ENCODE measurements at places on chromosomes 4 and X.

GRCh38 chrX:111302284-111302683, 32.0 kb upstream of the CAPN6 start:
- no peak for DNase-seq

DNA sequence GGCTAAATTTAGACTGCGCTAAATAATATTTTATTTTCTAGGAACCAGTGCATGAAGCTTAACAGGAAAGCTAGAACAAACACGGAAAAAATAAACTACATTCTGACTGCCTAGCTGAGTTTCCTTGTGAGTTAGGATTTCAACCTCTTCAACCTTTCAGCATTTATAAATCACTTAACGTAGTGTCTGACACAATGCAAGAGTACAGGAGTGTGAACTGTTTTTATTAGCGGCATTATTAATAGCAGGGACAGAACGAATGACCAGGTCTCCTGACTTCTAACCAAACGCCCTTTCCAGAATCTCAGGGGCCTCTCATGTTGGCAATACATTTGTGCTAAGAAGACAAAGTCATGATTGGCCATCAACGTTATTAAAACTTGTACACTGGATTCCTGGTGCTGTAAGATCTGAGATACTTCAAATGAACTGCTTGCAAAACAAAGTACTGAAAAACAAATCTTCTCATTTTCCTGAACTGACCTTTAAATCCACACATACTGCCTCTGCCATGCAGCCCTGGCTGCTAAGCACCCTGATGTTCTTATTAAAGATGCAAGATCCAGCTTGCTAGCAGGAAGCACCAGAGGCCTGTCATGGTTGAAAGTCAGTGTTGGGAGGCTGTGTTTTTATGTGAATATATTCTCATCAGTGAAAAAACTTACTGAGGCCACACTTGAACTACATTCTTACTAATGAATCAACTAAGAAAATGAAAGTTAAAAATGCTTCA, 380.4 kb upstream of the CPEB2 start:
- no peak for DNase-seq

DNA sequence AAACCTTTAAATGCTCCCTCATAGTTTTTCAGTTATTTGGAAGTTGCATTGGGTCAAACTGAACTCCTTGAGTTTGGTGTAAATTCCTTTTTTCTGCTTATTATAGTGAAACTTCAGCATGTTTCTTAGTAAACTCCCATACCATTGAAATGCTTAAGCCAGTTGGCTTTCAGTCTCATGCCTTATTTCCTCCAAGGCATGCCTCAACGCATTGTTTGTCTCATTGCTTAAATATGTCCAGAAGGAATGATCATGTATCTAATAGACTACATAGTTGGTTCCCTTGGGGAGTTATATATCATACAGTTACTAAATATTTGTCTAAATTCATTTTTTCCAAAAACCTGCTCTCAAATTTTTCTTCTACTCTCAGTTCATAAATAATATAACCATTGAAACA, 114.0 kb downstream of the STOX2 start:
- no peak for DNase-seq

DNA sequence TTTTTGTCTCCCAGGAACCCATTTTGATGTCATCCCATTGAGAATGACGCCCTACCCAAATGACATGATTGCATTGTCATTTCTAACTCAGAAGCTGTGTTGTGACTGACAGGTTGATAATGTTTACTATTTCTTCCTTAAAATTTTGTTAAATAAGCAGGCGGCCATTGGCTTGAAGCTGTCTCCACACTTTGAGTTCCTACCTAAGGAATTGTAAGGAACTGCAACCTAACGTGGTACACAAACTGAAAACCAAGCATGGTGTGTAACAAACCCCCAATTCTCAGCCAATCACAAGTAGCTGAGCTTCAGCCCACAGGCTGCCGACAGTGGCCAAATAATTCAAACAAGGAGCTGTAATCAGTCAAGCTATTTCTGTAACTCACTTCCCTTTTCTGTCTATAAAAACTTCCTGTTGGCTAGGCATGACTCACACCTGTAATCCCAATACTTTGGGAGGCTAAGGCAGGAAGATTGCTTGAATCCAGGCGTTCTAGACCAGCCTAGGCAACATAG, 2.9 kb upstream of the MND1 start:
- DNase-seq = no peak

GRCh38 chr4:158945529-158946108, 157.3 kb upstream of the RAPGEF2 start:
- DNase-seq = no peak

- DNase-seq = no peak
Observed at GRCh38 chrX:108417257-108417656, 21.0 kb downstream of the COL4A6 start.

- no peak for DNase-seq
Observed at GRCh38 chrX:28585767-28586166, 1.5 kb upstream of the IL1RAPL1 start.

- DNase-seq = no peak
Observed at GRCh38 chr4:107392951-107393350, 327.1 kb downstream of the PAPSS1 start.

DNA sequence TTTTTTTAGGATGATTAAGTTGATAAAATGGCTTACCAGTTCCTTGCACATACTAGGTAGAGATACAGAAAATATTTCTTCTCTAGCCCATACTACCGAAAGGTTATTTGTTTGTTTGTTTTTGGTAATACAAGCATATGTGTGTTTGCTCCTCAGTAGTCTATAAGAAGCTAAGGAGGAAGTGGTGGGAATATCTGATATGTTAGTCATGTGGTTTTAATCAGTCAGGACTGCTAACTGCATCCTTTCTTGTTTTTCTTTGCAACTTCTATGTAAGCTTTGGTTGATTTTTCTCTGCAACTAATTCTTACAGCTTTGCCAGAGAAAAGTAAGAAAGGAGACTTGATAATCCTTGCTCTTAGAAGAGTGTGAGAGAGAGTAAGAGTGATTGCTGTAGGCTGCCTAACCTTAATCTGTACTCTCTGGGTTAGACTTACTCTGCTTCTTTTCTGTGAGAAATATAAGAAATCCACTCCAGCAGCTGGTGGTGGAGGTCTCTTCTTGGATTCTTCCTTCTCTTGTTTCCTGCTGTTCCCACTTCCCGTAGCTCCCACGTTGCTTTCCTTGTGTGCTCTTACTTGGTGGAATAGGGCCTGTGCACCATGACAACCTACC, 28.3 kb downstream of the SEPTIN11 start:
- no peak for DNase-seq

DNA sequence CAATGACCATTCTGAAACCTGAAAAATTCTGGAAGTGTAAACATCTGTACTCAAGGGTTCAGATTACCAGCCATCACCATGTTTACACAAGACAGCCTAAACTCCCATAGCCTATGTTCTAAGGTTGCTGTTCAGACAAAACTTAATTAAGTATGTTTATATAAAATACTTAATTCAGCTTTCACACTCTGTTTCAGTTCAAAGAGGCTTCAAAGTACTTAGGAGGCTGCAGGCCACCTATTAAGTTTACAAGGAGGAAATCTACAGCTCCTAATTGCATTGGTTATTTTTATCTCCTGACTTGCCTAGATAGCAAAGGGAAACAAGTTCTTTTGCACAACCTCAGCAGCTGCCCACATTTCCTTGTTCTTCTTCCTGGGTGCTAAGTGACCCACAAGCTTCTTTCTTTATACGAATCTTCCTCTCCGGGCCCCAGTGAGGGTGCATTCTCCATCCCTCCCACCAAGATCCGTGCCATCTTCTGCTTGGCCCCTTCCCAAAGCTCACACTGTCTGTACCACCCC, 2.0 kb downstream of the GAK start:
- DNase-seq = no peak

- DNase-seq = no peak
Observed at GRCh38 chr4:129429581-129430320, 333.8 kb downstream of the C4orf33 start.

DNA sequence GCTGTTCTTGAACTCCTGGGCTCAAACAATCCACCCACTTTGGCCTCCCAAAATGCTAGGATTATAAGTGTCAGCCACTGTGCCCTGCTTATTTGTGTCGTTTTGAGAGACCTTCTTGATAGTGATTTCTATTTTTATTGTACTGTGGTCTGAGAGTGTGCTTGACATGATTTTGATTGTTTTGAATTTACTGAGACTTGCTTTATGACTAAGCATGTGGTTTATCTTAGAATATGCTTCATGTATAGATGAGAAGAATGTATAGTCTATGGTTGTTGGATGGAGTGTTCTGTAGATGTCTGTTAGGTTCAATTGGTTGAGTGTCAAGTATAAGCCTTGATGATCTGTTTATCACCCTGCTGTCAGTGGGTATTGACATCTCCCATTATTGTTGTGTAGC, 789.3 kb downstream of the IL1RAPL1 start:
- no peak for DNase-seq

DNA sequence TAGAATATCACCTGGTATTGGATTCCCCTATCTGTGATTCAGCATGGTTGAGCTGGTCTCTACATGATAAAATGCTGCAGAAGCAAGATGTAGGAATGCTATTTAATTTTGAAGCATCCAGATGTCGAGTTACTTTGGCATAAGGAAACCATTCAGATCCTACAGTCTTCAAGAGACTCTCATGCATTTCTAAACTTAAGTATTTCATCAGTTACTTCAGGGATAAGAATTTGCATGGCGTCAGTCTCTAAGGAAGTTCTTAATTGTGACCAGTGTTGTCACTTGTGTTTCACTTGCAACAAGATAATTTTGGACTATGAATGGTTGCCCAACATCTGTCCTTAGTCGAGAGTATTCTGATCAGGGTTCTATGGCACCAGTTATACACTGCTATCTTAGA, 192.4 kb downstream of the CCNG2 start:
- DNase-seq = no peak

DNA sequence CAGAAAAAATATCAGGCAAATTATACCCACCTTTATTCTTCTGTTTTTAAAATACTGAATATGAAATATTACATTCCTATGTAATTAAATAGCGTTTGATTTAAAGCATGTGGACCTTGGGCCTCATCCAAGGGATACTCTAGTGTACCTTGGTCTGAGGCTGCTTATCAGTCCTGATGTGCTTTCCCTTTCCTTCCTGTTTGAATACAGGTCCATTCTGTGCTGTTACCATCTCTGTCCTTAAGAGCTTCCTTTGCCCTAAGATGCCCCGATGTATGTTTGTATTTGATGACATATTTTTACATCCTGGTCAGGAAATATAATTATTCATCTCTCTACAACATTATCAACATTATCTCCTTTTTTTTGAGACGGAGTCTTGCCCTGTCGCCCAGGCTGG, 24.1 kb downstream of the FAT4 start:
- no peak for DNase-seq

DNA sequence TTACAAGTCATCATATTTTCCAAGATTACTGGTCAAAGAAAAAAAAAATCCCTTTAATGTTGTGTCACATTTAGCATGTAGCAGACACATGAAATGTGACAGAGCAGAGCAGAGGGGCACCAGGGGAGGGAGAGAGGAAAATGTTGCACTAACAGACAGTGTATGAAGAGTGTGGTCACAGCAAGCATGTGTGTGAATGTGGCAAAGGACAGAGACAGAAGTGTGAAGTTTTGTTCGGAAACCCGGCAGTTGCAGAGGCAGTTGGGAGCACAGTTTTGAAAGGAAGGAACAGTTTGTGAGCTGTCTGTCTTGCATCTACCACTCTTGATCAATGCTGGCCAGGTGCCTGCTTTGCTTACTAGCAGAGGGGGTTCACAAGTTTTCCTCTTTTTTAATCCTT, 83.9 kb upstream of the MAP3K15 start:
- no peak for DNase-seq

DNA sequence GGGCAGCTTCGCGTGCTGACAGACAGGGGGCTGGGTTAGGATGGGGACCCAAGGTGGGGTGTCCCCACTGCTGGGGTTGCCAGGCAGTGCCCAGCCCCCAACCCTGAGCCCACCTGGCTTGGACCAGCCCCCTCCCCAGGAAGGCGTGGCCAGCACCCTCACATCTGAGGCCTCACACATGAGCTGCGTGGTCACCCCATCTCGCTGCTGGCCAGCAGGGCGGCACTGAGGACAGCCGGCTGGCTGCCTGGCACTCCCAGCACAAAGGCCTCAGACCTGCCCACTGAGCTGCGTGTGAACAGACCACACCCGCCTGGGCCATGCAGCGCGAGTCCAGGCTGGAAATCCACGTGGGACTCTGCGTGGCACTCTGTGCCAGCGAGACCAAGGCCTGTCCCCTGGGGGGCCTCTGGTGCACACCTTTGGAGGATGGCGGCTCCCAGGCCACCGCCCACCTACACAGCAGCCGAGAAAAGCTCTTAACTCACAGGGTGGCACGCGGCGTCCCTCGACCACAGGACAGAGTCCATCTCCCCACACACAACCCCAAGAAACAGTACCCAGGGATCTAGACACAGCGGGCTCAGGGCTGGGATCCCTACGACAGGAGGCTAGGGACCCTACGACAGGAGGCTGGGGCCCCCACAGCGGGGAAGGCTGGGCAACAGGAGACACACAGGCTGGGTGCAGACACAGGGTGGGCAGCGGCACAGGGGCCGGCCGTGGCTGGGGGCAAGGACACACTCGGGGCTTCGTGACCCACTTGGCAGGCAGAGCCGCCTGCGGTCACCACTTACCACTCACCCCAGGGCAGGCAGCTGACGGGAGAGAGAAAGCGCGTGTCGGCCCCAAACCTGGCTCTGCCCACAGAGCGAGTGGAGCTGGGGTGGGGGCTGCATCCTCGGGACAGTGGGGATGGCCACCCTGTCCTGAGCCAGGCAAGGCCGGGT, 9.8 kb downstream of the DGKQ start:
- DNase-seq = no peak

- no peak for DNase-seq
Observed at GRCh38 chr4:46506876-46507275, 116.9 kb upstream of the GABRA2 start.

GRCh38 chrX:148788449-148788848, 288.0 kb downstream of the AFF2 start:
- DNase-seq = no peak

GRCh38 chr4:30847167-30847566, 127.0 kb downstream of the PCDH7 start:
- no peak for DNase-seq

- no peak for DNase-seq
Observed at GRCh38 chr4:61203436-61203790, 3.3 kb downstream of the ADGRL3 start.

DNA sequence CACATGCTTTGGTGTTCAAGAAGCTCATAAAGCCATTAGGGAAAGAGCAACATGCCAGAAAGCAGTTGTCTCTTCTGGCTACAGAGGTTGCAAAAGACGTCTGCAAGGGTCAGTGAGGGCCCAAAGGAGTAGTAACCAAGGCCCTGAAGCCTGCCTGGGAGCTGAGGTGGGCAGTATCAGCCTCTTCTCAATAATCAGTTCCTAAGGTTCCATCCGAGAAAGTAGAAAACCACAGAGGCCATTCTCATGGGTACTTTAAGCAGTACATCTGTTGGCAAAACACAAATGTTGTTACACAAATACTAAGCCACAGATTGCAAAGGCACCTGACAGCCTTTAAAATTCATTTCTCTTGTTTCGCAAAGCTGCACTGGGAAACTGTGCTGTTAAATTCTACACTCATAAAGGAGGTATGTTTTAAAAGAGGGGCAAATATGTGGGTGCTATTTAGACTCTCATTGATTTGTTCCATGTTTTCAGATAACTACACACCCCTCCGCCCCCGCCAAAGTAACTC, 37.7 kb downstream of the MECP2 start:
- no peak for DNase-seq

GRCh38 chrX:7515681-7516413, 327.1 kb upstream of the VCX start:
- no peak for DNase-seq

- no peak for DNase-seq
Observed at GRCh38 chrX:28311466-28311865, 275.8 kb upstream of the IL1RAPL1 start.

Data from stimulated activated CD8-positive, alpha-beta memory T cell treated with anti-CD3 and anti-CD28 coated beads, Interleukin-4, amount 100 ng/mL, for 1 hour (primary cell).